ENCODE measurements at places on chromosomes 6 and 20.

- no peak for DNase-seq
These were observed 7.2 kb downstream of the FUCA2 start for GRCh38 chr6:143504369-143504768.

DNA sequence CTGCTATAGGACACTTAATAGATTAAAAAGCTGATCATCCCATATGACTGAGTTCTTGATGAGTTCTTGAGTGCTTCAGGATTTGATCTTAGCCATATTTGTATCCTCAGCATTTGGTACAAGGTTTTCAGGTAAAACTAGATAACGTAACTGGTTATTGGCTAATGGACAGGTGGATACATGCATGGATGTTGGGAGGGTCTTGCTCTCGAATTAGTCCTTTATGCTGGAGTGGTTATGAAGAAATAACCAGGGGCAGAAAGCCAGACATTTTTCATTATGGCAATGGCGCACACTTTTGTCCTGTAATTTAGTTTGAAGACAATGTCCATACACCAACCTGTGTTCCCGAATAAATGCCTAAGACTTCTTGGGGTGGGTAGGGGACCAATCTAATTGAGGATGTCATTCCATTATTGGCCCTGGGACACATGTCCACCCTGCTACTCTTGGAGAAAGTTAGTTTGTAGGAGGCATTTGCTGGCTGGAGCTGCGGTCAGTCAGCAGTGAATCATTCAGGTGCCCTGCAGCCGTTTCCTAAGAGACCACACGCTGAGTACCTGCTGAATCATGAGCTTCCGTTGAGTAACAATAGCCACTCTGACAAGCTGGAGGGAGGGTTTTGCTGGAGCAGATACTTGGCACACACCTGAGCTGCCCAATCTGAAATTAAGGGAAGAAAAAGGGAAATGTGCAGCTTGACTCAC, 194.4 kb downstream of the FOXA2 start:
- DNase-seq = no peak

DNA sequence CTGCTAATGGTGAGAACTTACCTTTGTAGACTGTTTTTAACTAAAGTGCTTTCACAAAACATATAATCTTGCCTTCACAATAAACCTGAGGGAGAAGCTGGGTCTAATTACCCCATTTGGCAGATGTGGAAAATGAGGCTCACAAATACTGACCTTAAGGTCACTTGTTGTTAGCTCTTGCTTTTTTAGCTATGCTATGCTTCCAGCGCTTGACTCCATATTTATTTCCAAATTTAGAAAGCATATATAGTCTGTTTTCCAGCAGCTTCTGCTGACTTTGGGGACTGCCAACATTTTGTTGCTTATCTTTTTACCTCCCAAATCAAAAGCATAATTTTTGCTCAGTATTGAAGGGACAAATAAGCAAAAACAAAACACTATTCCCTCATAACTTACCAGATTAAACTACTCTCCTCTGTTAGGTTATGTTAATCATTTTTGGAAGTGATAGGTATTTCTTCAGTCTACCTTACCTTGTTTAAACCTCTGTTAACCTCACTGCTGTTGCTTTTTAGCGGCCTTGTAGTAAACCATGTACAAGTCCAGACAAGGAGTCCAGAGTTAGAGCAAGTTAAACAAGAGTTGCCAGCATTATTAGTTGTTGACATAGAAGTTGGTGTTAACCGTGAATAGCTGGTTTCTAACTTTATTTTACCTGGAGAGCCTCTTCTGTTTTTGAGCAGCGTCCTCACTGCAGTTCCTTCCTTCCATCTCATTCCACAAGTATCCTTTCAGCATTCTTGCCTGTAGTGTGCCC, 4.9 kb upstream of the BTBD3 start:
- DNase-seq = no peak

DNA sequence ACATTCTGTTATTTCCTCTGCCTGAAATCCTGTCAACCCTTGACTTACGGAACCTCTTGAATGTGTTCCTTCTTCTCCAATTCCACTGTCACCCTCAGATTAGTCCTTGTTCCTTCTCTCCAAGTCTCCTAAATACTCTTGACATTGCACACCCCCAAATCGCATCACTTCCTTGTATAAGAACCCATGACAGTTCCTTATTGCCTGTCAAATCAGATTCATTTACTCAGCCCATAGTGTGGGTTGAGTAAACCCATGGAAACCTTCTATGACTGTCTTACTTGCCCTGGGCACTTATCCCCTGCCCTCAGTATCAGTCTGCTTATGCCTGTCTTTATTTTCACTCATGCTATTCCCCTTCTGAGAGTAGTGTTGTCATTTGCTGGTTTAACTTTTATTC, 40.5 kb downstream of the ARMC2 start:
- DNase-seq = no peak

GRCh38 chr20:21020659-21021471, 85.3 kb downstream of the LINC00237 start:
- DNase-seq = no peak

DNA sequence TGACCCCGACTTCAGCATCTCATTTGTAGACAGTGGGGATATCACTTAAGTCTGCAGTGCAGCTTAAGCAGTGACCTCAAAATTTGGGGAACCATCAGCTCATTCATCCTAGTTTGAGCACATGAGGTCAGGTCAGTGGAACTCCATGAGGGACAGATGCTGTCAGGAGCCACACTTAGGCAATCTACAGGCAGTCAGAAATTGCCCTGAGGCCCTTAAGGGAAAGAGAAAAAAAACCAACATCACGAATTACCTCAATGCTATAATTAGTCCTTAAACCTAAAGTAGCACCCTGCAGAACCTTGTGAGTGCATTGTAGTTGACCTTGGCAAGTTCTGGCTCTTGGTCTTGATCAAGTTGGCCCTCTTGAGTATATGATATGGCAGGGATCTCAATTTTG, 21.1 kb downstream of the TMEM74B start:
- no peak for DNase-seq

GRCh38 chr6:146931214-146931613, 273.0 kb upstream of the STXBP5 start:
- no peak for DNase-seq

DNA sequence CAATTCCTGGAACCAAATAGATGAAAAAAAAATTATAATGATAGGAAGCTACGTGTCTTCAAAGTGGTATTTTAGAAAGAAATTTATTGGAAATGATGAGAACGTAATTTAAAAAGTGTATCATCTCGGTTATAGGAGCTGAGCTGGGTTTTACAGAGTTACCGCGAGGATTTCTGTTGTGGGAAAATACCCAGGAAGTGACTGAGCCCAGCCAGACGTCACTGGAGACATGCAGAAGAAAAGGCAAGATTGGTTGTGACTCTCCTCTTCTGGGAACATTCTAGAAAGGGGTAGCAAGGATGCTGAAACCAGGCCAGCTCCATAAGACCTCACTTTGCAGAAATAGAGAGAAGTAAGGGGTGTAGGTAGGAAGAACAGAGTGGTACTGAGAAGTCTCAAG, 95.9 kb upstream of the ADGRF1 start:
- DNase-seq = no peak

- DNase-seq = no peak
These were observed 19.4 kb downstream of the QRSL1 start for GRCh38 chr6:106648651-106649308.

DNA sequence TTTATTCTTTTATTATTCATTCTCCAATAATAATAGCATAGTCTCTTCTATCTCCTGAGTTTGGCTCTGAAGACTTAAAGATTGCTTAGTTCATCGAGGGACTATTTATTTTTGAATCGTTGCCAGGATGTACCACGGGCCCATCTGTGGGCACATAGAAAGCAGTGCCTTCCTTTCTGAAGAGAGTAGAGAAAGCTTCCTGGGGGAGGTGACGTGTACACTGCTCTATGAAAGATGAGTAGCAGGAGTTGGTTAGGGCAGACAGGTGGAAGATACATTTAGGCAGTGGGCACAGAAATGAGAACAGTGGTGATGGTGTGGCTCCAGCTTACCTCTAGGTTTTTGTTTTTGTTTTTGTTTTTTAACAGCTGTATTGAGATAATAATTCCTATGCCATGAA, 98.4 kb downstream of the CDKAL1 start:
- no peak for DNase-seq

DNA sequence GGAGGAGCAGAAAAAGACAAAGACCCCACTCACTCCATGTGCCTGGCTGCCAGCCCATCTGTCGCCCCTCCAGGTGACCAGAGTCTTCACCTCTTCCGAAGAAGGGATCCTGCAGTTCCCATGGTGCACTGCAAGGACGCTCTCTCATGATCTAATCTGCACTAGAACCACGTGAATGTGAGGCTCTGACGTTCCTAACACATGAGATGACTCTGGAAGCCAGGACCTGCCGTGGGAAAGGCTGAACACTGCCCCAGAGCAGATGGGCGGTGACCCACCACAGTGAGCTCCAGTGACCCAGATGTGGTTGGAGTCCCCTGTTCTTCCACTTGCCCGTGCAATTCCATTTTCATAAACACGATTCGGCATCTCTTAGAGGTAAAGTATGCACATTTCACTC, 39.6 kb upstream of the PDE10A start:
- no peak for DNase-seq

DNA sequence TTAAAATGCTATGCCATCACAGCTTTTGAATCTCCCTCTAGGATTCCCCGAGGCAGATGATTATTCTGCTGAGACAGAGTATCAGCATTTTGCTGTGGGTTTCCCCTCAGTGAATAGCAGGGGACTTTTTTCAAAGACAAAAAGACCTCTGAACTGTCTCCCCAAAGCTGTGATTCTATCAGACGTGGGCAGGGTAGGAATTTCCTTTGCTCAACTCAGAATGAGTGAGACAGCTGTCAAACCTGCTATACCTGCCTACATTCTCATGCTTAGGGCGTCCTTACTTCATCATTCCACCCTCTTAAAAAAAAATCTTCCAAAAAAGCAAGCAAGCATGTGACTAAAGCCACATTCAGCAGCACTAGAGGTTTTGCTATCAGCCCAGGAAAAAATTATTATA, 147.6 kb upstream of the FAM83B start:
- peak; percentile 50 for DNase-seq

DNA sequence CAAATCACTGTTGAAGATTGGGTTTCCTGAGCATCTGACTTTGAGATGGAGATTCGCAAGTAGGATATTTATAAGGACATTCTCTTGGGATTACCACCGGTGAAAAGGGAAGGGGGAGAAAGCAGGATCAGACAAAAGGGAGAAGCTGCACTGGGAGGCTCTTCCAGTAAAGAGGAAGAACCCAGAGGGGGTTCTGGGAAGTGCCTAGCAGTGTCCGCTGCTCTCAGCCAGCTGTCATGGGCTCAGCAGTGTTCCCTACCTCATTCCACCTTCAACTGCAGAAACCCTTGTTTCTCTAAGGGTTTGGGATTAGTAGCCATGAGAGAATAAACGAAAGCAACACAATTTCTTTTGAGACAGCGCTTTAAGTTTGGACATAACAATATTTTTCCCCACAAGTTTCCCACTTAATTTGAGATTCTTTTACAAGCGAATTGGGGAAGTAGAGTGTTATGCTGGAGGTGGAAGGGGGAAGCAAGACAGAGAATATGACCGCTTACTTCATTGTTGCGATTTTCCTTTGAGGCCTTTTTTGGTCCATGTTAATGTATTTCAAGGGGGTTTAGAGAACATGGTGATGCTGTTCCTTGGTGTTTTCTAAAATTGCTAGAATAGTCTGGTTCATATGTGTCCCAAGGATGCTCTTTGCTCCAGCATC, 154.5 kb upstream of the SCGN start:
- no peak for DNase-seq
